ENCODE measurements at places on chromosomes 11 and 22.

- peak; percentile 44 for DNase-seq
Measured at GRCh38 chr11:46278387-46279125, 1.1 kb downstream of the CREB3L1 start.

GRCh38 chr11:11660363-11660740, 38.5 kb upstream of the GALNT18 start:
- no peak for DNase-seq

GRCh38 chr22:36101756-36102155, 58.8 kb downstream of the APOL3 start:
- no peak for DNase-seq

DNA sequence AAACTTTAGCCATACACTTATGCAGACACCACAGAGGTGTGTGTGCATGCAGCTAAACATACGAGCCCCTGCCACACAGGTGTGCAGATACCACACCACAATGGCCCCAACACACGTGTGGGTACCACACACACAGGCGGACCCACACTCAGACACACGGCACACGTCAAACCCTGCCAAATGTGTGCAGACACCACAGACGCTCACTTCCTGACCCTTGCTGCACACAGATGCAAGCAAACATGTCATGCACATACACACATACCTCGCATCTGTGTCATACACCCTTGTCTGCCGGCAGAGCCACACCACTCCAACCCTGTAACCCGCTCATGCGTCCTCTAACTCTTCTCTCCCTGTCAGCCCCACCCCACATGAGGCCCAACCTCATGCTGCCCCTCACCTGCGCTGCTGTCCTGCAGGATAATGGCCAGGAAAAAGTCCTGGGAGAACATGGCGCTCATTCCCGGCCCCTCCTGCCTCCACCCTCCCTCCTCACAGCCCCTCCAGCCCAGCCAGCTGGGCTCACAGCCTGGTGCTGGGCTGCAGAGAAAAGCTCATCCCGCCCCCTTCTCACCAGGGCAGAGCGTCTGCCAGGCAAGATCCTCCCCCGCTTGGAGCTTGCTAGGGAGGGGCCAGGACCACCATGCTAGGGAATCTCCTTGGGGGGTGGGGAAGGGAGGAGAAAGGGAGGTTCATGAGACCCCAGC, 14.2 kb downstream of the SMPD1 start:
- DNase-seq, result no peak

GRCh38 chr11:95520369-95521132, 269.0 kb downstream of the FAM76B start:
- no peak for DNase-seq

GRCh38 chr22:49197505-49197904, 630.2 kb downstream of the BRD1 start:
- no peak for DNase-seq
